ENCODE measurements at places on chromosomes 1 and 21.

GRCh38 chr1:191575746-191576145 lies 582.5 kb upstream of the RGS18 start:
- DNase-seq: no peak

DNA sequence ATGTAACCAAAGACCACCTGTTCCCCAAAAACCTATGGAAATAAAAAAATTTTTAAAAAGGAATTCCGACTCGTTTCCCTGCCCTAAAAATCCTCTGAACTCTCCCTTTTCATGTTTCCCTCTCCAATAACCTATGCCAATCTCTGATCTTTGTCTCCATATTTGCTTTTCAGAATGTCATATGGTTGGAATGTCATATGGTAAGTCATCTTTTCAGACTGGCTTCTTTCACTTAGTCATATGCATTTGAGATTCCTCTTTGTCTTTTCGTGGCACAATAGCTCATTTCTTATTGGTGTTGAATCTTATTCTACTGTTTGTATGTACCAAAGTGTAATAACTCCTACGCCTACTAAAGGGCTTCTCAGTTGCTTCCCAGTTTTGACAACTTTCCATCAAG lies 117.5 kb downstream of the BACH1 start:
- DNase-seq: no peak

DNA sequence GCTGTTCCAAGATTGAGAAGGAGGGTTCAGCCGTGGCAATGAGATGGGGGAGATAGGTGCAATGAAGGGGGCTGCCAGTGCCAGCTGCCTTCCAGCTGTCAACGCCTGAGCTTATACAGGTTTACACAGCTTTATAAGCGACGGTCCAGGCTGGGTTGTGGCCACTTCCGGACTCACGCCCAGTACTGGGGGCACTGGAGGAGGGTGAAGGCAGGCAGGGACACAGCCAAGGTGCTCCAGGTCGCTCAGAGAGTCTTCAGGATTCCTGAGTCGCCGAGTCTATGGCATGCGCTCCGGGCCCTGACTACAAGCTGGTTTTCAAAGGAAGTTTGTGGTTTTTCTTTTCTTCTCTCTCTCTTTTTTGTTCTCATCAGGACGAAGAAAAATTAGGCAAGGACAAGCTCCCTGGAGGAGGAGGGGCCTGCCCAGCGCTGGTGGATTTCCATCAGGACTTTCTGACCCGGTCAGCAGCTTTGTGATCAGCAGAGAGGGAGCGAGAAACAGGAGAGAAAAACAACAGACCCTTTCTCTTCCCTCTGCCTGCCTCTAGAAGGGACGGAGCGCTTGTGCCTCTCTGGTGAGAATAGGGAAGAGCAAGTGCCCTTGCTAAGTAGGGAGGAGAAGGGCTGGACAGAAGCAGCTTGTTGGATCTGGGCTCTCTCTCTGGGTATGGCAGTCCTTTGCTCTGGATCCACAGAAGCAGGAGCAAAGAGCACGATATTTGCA lies at the start of gene MINDY1:
MINDY1 (minus strand) TSS at position 576 of the 726 bp plus-strand sequence. CDS start 4,285 bp downstream, outside the sequence.
- DNase-seq: peak; percentile 77

DNA sequence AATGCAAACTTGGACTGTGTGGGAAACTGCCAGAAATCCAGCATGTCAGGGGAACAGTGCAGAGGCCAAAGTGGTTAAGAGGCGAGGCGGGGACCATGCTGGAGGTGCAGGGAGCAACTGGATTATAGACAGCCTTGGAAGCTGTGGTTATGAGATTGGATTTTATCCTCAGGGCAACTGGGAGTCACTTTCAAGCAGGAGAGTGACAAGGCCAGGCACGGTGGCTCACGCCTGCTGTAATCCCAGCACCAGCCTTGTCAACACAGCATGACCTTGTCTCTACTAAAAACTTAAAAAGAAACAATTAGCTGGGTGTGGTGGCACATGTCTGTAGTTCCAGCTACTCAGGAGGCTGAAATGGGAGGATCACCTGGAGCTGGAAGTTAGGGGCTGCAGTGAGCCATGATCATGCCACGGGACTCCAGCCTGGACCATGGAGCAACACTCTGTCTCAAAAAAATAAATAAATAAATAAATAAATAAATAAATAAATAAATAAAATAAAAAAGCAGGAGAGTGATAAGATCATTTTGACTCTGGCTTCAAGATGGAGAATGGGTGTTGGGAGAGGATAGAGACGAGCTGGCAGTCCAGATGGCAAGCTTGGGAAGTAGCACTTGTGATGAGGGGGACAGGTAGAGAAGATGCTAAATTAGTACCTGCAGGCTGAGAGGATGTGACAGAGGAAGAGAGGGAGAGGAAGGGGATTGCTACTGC lies 3.5 kb downstream of the HAPLN2 start:
- no peak for DNase-seq

DNA sequence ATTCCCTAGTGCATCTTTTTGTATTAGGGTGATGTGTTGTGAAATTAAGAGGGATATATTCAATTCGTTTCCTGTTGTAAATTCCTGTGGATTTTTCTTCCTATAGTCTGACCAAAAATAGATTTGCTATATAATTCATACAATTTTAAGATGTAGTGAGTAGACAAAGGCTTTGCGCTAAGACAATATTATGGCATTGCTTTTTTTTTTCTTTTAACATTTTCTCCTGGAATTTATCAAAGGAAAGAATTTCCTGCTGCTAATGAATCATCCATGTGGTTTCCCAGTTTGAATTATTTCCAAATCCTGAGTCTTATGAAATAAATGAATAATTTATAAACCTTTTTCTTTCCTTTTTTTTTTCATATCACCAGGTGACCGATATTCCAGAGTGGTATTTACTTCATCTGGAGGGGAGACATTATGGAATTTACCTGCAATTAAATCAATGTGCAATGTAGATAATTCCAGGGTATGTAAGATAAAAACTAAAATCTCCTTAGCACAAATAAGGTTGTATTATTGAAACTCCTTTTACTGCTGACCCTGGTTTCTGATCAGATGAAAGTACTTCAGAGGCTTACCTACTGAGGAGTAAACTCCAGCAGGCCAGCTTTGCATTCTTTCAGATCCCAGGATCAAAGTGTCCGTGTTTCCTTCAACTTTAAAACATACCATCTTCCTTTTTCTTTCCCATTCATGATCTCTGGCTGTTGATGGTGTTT lies 148.4 kb downstream of the TLR5 start:
- no peak for DNase-seq

DNA sequence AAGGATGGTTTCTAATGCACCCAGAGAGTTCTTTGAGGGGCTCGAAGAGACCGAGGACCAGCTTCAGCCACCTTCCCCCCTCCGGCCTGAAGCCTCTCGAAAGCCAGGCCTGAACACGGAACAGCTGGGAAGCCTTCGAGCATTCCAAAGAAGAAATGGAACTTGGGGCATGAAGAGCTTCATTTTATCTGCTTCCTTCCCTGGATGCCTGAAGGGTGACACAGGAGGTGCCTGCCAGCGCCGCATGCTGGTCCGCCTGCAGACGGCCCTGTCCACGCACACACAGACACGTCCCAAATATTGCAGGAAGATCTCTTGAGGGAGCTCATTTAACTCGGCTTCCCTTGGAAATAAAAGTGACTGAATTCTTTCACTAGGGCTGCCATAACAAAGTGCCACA lies 73.7 kb downstream of the TOMM20 start:
- DNase-seq: no peak

- no peak for DNase-seq
Measured at GRCh38 chr1:6223617-6224016, 12.1 kb downstream of the ICMT start.

GRCh38 chr1:35264871-35265270 lies 3.6 kb upstream of the ZMYM4 start:
- DNase-seq: no peak

DNA sequence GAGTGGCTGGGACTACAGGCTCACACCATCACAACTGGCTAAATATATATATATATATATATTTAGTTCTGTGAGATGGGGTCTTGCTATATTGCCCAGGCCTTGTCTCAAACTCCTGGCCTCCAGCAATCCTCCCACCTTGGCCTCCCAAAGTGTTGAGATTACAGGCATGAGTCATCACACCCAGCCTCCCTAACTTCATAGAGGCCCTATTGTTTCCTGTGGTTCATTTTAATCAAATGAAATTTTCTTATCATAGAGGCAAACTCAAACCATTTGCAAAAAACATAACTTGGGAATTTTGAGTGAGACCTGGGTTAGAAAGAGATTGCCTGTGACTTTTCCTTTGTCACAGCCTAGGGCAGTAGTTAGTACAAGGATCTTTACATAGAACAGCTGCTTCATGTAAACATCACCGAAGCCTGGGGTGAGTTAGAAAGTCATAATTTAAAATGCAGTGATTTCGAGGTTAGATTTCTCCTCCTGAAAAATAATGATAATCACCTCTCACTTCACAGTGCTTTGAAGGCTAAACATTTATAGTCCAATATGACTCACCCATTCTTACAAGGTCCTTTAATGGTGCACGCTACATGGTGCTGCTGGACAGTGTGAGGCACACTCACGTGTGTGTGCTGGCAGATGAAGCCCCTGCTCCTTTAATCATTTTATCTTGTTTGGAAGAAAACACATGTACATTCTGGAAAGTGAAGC lies 188.9 kb downstream of the RHOU start:
- DNase-seq: no peak

DNA sequence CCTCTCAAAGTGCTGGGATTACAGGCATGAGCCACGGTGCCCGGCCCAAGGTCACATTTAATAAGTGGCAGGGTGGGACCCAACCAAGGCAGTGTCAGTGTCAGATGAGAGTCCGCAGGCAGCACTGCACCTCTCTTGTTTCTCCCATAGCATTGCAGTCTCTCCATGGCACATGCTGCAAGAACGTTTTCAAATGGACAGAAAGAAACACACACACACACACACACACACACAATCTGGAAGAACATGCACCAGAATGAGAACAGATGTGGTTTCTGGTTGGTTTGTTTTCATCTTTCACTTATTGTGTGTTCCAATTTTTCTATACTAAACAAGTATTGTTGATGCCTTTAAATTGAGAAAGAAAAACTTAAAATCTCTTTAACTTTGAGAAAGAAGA lies 126.5 kb downstream of the SYF2 start:
- DNase-seq: no peak

DNA sequence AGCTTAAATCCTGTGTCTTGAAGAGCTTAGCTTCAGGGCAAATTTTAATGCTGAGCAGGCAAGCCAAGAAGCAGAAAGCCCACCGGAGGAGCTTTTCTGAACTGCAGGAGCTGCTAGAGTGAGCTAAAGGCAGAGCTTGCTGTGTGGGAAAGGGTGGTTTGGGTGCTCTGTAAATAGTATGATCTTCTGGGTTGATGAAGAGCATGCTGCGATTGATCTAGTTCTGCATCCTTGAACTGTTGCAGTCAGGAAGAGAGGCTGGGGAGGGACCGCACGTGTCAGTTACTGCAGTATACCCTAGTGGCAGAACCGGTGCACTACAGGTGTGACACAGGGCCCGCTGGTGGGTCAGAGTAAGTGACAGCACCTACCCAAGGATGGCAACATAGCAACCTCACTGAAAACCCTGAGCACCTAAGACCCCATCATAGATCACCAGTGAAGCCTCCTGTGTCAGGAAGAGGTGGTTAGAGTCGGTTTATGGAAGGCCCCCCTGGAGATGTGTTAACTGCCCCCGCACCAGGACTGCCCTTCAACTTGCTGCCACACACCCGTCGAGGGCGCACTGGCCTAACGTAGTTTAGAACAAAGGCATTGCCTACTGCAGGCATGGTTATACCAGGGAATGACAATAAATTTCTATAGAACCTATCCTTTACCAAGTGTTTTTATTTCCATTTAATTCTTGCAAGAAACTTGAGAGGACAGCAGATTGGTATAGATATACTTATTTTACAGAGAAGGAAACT lies 146.0 kb upstream of the KIAA0040 start:
- peak; percentile 17 for DNase-seq

DNA sequence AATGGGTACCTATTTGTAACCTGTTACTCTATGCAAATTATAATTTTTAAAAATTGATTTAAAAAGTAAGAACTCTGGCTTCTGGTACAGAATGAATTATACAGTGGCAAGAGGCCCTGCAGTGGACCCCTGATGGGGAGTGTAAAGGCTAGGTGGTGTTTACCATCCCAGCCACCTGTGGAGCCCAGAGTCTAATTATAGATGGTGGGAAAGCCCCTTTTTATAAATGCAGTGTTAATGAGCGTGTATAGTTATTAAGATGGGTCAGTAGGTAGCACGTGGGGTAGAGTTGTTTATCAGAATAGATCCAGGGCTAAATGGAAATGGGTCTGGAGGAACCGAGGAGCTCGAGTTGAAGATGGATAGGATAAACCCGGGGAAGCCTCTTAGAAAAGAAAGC lies 13.9 kb upstream of the PRELP start:
- DNase-seq: no peak

DNA sequence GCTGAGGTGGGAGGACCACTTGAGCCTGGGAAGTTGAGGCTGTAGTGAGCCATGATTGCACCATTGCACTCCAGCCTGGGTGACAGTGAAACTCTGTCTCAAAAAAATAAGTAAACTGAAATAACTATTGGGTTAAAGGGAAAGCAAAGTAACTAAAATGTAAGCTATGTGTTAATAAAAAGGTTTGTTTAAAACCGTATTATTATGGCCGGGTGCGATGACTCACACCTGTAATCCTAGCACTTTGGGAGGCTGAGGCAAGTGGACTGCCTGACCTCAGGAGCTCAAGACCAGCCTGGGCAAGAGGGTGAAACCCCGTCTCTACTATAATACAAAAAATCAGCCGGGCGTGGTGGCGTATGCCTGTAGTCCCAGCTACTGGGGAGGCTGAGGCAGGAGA lies 27.0 kb downstream of the NVL start:
- DNase-seq: no peak

DNA sequence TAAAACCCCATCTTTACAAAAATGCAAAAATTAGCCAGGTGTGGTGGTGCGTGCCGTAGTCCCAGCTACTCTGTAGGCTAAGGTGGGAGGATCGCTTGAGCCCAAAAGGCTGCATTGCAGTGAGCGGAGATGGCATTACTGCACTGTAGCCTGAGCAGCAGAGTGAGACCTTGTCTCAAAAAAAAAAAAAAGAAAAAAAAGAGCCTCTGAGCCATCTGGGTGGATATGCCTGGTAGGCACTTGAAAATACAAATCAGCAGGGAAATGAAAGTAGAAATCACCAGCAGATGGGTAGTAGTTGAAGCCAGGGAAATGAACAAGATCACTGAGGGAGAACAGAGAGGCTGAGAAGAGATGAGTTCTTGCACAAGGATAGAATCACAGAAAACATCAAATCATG lies 131.0 kb upstream of the HMCN1 start:
- DNase-seq: no peak

DNA sequence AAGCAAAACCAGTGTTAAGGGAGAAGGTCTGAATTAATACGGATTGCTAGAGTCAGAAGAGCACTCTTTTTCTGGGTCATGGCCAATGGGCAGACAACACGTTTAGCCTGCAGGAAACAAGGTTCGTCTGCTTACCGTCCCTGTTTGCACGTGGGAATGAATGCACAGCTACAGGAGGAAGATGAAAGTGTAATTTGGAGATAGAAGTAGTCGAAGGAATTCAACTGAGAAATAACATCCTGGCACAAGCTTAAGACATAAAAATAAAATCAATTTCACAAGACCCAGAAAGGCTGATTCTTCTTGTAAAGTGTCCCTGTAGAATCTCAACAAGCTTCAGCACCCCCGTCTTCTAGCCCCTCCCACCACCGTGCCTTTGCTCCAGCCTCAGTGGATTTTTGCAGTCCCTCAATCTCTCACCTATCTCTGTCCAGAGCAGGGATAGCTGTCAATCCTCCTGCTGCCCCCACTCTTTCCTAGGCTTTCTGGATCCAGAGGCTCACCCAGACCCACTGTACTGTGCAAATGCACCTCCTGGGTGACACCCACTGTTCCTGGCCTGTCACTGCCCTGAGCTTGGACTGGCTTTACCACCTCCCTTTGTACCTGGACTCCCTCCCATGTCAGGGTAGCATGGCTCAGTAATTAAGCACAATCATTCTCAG lies 60.6 kb downstream of the C1orf94 start:
- DNase-seq: no peak

- no peak for DNase-seq
Measured at GRCh38 chr1:186494832-186495271, 33.9 kb upstream of the PDC start.
